ENCODE measurements at places on chromosomes 7 and 10.

- DNase-seq, result no peak
Measured at GRCh38 chr7:98568891-98569290, 48.2 kb upstream of the NPTX2 start.

- peak; percentile 37 for DNase-seq
Measured at GRCh38 chr10:21488957-21489446, 36.5 kb downstream of the SKIDA1 start.

DNA sequence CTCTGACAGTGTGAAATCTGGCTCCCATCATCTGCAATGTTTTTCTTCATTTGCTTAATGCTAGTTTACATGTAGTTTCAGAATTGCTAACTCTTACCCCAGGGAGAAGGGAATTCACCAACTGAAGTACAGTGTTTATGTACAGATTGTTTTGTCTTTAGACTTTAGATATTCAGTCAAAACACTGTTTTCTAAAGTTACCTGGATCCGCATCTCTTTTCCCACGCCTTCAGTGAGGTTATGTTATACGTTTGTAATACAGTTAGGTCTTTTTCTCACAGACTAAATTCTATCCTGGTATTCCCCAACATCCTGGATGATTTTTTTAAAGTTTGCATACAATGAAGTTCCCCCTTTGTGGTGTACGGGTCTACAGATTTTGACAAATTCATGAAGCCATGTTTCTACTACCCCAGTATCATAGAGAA, 3.2 kb upstream of the LYZL1 start:
- no peak for DNase-seq

DNA sequence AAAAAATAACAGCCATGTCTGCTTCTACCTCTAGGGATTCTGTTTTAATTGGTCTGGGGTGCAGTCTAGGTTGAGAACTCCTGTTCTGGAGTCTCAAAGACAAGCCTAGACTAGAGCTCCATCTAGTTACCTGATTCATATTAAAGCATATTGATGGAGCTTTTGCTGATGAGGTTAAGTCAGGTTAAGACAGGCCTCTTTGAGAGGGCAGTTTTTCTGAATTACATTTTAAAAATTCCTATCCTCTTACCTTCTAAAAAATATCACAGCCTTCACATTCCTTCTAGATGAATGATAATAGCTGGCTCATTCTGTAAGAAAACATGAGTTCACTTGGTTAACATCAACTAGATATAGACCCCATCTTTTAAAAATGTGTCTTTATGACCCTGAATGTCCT, 28.9 kb downstream of the MGAM start:
- DNase-seq, result no peak

DNA sequence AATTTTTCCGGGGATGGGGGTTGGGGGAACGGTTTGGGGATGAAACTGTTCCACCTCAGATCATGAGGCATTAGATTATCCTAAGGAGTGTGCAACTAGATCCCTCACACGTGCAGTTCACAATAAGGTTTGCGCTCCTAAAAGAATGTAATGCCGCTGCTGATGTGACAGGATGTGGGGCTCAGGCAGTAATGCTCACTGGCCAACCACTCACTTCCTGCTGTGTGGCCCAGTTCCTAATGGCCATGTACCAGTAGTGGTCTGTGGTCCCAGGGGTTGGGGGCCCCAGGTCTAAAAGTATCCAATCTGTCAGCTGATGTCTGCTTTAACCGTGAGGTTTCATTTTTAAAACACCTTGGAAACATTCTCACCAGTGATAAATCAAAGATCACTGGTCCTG, 2.2 kb downstream of the STN1 start:
- DNase-seq, result peak; percentile 11

GRCh38 chr10:11830836-11831519, 7.8 kb downstream of the PROSER2 start:
- DNase-seq, result no peak

GRCh38 chr7:5682551-5683279, 98.7 kb downstream of the RNF216 start:
- DNase-seq, result no peak

- DNase-seq, result no peak
Measured at GRCh38 chr7:87330316-87330715, 15.1 kb upstream of the CROT start.

DNA sequence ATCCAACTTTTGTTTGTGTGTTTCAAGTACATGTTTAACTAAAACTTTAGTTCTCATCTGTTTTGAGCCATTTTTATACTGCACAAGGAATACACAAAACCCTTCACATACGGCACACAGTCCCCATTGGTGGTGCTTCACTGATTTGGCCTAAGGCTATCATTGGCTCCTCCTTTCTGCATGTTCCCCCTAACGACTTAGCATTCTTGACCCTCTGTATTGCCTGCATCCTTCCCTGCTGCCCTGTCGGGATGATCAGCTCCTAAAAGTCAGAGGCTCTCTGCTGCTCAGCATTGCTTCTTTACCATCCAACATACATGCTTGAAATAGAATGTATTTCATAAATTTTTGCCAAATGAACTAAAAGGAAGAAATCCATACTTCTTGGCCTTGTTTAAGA, 111.4 kb upstream of the ABCB5 start:
- DNase-seq, result no peak

DNA sequence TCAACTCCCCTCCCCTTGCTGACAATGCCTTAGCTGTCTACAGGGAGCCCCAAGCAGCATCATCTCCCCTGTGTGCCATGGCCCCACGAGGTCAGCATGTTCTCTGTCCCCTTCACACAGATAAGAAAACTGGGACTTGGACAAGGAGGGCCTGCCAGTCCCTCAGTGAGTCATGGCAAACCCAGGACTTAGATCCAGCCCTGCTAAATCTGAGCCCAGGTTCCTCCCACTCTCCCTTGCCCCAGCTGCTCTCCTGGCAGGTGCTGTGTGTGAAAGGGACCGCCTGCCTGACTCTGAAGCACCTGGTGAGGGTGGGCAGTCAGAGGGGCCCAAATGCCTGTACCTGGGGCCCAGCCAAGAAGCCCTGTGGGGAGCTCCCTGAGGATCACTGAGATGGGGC, 7.4 kb downstream of the CRHR2 start:
- no peak for DNase-seq

- peak; percentile 85 for DNase-seq
Measured at GRCh38 chr10:45354261-45354660, 19.8 kb upstream of the ALOX5 start.

DNA sequence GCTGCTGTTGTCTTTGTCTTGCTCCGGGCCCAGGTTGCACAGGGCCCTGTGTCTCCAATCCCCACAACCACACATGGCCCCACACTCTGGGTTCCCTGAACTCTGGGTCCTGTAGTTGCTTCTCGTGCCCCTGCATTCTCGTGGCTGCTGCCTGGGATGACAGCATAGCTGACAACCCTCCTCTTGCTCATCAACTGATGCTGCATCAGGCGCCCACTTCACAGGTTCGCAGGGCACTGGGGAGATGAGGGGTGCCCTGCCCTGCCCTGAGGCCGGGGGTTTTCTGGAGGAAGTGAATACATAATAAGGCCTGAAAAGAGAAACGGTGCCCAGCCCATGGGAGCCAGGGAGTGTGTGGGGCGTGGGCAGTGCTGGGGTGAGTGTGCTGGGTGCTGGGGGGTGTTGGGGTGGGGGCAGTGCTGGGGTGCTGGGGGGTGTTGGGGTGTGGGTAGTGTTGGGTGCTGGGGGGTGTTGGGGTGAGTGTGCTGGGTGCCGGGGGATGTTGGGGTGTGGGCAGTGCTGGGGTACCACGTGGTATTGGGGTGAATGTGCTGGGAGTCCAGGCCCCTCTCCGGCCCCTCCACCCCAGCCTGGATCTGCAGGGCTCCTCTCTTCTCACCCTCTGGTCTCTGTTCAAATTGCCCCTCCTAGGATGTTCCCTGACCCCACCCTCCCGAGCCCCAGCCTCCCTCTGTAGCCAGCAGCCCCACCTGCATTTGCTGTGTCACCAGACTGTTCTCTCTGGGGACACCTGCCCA, 2.0 kb upstream of the MTG1 start:
- DNase-seq, result peak; percentile 18

GRCh38 chr7:80372415-80372814, 139.4 kb downstream of the GNAT3 start:
- DNase-seq, result no peak

DNA sequence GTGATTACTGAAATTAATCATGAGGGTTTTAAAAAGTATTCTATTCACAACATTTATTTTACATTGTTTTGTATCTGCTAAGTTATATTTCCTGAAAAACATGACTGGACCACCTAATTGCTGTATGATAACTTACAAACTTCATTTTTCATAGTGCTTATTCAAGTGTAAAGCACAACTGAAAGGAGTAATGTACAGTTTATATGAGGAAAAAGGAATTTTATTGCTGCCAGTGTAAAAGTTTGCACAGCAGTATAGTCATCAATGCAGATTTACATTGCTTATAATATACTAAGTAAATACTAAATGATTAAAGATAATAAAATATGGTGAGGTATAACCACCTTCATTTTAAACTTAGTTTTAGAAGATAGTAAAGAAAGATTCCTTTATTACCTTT, 4.0 kb downstream of the PTEN start:
- DNase-seq, result no peak

DNA sequence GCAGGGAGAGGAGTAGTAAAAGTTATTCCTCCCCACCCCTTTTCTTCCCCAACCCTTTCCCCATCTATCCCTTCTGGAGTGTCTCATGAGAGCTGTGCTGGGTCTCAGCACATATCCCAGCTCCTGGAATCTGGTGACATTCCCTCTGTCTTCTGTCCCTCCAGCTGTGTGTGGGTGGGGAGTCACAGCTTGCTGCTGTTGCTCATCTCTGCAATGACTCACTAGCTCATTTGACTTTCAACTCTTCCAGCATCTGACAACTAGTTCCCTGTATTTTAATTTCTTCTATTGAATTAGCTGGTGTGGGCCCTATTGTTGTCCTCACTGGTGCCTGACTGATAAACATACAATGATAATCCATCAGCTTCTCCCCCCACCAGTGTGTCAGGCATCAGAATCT, 198.9 kb upstream of the AUTS2 start:
- DNase-seq, result peak; percentile 96

- DNase-seq, result no peak
Measured at GRCh38 chr10:88193018-88193417, 329.6 kb downstream of the PTEN start.

GRCh38 chr10:118808601-118809356, 54.0 kb upstream of the CACUL1 start:
- DNase-seq, result no peak

DNA sequence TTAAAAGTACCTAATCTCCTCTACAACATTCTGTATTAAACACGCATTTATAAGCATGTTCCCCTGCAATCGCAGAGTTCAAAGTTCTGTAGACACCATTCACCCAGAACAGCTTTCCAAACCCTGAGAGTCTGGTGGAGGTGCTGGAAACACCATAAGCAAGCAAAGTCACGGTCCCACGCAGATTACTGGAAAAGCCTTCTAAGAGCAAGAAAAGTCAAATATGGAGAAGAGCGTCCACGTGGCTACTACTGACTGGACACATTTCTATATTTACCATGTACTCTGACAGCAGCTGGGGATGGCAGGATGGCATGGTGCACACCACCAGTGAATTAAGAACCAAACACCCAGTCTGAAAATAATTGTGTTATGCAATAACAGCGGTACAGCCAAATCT, 97.7 kb downstream of the PARD3 start:
- DNase-seq, result no peak

GRCh38 chr7:114977277-114977676, 55.4 kb downstream of the MDFIC start:
- no peak for DNase-seq

GRCh38 chr7:25864943-25865751, 286.9 kb upstream of the NFE2L3 start:
- no peak for DNase-seq

GRCh38 chr10:79137300-79137756, 68.6 kb downstream of the ZMIZ1 start:
- no peak for DNase-seq

GRCh38 chr7:80607136-80607535, 31.3 kb upstream of the CD36 start:
- no peak for DNase-seq

- DNase-seq, result no peak
Measured at GRCh38 chr7:21616796-21617436, 74.1 kb downstream of the DNAH11 start.

DNA sequence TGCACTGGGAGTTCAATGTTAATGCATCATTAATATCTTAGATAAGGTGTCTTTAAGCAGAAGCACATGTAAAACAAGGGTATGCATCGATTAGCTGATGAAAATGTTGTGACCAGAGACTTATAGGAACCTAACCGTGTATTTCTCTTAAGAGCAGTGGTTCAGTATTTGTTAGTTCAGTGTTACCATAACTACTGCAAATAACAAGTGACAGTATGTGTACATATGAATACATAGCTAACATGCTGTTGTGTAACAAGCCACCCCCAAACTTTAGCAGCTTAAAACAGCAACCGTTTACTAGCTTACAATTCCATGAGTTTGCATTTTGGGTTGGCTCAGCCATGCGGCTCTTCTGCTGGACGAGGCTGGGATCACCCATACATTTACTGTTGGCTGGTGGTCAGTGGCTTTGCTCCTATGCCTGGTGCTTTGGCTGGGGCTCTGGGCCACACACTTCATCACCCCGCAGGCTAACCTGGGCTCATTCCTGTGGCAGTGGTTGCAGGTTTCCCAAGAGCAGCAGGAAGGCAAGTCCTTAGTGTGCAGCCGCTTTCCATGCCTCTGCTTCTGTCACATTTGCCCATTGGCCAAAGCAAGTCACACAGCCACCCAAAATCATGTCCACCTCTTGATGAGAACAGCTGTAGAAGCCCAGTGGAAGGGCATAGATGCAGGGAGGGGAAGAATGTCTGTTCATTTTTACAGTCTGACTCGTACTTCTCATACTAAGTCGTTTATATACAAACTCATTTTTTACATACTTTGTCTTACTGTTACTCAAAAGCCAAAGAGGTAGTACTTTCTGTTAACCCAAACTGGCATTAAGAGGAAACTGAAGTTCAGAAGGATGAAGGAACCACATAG, 103.3 kb upstream of the GATA3 start:
- DNase-seq, result no peak
